Activated CD8-positive, alpha-beta memory T cell treated with anti-CD3 and anti-CD28 coated beads, Interleukin-2, amount 50 U/mL, for 4 hours (primary cell): ENCODE measurements at places on chromosomes 6 and 20.

- DNase-seq, result no peak
These were observed 64.6 kb upstream of the TXNDC5 start for GRCh38 chr6:7974938-7975763.

- no peak for DNase-seq
These were observed 32.0 kb upstream of the SSTR4 start for GRCh38 chr20:23003077-23003635.

DNA sequence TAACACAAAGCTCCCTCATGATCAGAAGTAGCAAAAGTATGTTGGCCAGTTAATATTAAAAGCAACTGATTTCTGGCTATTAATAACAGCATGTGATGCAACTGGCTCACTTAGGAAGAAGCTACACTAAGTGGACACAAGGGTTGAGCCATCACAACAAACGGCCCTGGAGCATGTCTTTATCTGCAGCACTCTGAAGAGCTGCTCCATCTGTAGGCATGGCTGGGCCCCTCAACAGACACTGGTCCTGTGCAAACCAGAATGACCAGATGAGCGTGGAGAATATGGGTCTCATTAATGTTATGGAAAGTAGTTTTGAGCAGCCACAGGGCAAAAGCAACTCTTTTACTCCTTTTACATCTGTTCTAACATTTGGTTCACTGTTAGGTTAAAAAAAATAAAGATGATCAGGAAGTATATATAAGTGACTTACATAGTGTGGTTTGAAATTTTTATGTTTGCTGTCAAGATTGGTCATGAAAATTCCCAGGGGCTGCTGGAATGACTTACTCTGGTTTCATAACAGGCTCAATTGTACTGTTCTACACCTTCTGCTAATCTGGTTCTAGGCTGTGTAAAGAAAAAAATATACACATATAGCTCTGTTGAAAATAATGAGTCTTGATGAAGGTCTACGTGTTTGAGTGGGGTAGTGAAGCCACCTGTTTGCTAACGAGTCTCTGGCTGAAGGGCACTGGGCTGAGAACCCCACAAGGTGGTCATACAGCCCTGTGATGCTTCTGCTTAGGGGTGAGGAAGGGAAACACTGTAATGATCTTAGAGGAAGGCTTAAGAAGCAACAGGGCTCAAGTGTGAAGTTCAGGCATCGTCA is 58.1 kb downstream of the INSM1 start:
- DNase-seq, result no peak

DNA sequence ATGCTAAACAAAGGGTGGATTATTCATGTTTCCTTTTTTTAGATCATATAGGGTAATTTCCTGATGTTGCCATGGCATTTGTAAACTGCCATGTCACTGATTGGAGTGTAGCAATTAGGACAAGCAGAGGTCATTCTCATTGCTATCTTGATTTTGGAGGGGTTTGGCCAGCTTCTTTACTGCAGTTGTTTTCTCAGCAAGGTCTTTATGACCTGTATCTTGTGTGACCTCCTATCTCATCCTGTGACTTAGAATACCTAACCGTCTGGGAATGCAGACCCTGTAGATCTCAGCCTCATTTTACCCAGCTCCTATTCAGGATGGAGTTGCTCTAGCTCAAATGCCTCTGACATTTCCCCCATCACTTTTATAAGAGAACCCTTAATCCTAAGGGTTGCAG is 53.6 kb downstream of the CDS2 start:
- DNase-seq, result no peak

GRCh38 chr6:1382331-1382882 is 7.0 kb upstream of the FOXF2 start:
- DNase-seq, result no peak

DNA sequence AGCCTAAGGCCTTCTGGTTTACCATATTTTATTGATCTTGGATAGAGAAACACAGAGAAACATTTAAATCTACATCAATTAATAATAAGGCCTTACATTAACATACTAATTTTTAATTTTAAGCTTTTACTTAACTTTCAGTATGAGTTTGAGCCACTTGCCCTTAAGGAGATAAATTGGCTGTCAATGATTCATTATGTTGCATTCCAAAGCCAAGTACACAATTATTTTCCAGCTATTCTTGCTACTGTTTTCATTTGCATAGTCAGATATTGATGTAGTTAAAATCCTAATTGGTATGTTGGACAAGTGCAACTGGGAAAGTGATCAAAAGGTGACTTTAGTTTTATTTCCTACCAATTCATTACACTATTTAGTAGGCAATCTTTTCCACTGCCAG is 58.2 kb downstream of the MOCS1 start:
- no peak for DNase-seq

DNA sequence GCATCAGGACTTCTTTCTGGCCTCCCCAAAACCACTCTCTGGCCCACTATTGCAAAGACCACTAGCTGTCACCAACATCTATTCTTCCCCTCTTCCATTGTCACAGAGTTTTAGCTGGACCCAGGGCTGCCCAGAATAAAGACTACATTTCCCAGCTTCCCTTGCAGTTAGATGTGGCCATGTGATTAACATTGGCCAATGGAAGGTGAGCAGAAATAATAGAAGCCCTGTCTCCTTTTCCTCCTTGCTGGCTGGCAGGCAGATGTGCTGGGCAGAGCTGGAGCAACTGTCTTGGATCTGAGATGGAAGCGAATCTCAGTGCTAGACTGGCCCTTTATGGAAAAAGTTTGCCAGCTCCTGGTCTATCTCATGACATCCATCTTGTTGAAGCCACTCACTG is 97.0 kb downstream of the KCNB1 start:
- no peak for DNase-seq

GRCh38 chr6:21235162-21235561 is 358.4 kb upstream of the SOX4 start:
- DNase-seq, result no peak

DNA sequence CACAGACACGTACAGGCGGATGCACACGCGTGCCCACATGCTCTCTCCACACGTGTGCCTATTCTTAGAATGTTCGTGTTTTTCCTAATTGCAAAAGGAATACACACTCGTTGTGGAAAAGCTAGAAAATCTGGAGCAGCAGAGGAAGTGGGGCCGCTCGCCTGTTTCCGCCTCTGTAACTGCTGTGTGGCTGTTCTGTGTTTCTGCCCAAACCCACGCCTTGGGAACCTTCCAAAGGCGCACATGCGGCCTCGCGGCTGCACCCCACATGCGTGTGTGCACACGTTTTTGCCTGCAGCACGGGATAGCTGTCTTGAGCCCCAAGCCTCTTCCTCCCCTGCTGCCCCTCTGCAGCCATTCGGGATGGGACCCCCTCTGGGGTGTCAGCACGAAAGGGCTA is 12.2 kb downstream of the SLC17A9 start:
- DNase-seq, result no peak

DNA sequence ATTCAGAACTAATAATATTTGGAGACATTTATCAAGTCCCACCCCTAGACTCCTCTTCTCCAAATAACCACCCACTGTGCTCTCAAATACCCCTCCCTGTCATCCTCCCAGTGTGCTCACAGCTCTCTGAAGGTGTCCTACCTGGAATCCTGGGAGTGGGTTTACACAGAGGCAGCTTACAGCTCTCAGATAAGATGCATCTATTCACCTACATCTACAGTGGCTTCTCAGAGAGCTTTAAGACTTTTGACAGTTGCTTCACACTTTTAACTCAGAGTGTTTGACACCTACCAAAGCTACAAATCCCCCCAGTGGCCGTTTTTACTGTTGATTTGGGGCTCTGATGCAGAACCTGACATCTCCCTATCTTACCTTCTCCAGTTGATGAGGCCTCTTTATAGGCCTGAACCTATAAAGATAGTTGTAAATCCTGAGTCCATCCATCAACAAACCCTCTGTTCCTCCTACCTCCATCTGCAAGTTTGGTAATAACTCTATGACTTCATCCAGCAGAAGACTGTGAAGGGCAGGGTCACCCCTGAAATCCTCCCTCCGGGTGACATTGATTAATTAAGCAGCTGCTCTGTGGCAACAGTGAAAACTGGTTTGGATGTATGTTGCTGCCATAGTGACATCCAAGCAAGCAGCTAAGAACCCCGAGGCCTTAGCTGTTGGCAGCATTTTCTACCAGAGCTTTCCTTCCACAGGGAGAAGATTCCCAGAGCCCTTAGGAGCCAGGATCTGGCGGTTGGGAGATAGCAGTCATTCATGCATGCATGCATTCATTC is 226.1 kb upstream of the RREB1 start:
- DNase-seq, result no peak

- no peak for DNase-seq
These were observed 7.9 kb upstream of the SLC2A10 start for GRCh38 chr20:46701556-46701955.

DNA sequence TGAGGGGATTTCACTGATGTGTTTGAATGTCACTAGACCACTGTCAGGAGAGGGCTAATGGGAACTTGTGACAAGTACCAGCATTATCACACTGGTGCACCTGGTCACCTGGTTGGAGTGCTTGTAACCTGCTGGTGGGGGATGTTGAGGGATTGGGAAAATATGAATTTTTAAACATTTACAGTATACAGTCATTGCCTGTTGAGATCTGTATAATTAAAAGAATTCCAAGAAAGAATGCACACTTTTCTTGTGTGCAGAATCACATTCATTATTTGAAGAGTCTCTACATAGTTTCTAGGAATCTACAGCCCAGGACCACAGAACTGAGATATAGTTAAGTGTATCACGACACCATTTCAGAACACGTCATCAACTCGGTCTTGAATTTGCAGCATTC is 118.4 kb downstream of the AIG1 start:
- DNase-seq, result no peak

GRCh38 chr6:64580346-64580745 is 944.7 kb downstream of the PHF3 start:
- DNase-seq, result no peak

- DNase-seq, result no peak
These were observed 16.6 kb downstream of the GCNT2 start for GRCh38 chr6:10537726-10538125.
